Adrenal gland (tissue), 19 donors: ENCODE measurements at places on chromosomes 7 and 10. TPM values are rescaled to one million over a fixed set of nuclear protein-coding genes. Genes with fewer than 3 reads are reported as not detected.

ATRNL1 gene
- 119 TPM for total RNA-seq

ARHGEF35 gene
- total RNA-seq: 1.2 TPM

LRGUK gene
- total RNA-seq: 0.50 TPM

SRGN gene
- total RNA-seq: 90.8 TPM

OR6V1 gene
- not detected for total RNA-seq

LMOD2 gene
- total RNA-seq: 0.18 TPM

ELAPOR2 gene
- 10.7 TPM for total RNA-seq

TRIM50 gene
- total RNA-seq: 0.89 TPM

COMTD1 gene
- total RNA-seq: 17.3 TPM

PARD3 gene
- 48.8 TPM for total RNA-seq

PRKCQ gene
- total RNA-seq: 0.47 TPM

INSYN2A gene
- total RNA-seq: not detected

SAP25 gene
- 0.69 TPM for total RNA-seq
